ENCODE measurements at places on chromosomes 4 and X.

GRCh38 chr4:141339391-141339790 lies 118.7 kb downstream of the ZNF330 start:
- DNase-seq, result no peak

GRCh38 chr4:89707467-89707866 lies 129.5 kb downstream of the SNCA start:
- no peak for DNase-seq

GRCh38 chr4:99947608-99948007 lies 1.2 kb upstream of the DNAJB14 start:
- no peak for DNase-seq

DNA sequence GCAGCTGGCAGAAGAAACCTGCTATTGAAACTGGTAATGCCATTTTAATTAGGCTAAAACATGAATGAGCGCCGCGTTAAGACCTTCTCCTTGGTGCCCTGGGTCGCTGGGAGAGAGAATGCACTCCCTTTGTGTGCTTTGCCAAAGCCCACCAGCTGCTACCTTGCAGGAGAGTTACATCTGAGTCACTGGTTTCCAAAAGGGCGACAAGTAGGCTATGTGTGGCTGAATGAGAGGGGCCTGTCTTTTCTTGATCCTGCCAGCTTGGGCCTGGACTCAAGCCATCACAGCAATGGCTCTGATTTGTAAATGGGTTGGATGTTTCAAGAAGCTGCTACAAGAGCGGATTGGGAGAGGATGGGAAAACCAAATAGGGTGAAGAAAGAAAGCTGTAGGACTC lies 81.5 kb downstream of the NHS start:
- DNase-seq, result no peak

- no peak for DNase-seq
Observed at GRCh38 chrX:4263030-4263803, 549.8 kb upstream of the PRKX start.
